Activated gamma-delta T cell (primary cell): ENCODE measurements at places on chromosomes 6 and 20.

DNA sequence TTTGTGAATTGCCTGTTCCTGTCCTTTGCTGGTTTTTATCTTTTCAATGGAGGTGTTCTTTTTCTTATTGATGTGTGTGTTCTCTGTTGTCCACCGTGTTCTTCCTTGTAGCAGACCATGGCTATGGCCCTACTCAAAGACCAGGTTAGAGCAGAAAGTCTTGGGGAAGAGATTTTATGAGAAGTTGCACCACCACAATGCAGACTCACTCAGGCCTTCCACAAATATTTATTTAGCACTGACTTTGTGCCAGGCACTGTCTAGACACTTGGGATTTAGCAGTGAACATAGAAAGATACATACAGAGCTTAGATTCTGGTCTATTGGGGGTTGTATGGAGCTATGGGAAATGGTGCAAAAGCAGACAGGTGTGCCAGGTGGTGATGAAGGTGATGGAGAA is 98.8 kb downstream of the DTD1 start:
- DNase-seq, result no peak

DNA sequence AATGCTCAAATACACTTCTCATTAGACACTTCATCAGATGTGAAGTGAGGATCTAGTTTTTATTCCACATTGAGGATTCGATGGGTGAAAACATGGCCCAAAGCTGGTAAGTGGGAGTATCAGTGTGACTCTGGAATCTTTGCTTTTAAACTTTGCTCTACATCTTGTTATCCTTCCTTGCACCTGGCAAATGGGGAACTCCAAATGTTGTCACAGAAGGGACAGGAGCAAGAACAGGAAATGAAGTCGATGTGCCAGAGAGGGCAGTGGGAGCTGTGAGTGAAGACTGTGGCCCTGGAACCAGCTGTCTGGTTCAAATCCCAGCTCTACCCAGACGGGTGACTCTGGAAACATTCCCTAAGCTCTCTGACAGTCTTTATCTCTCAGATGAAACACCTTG is 86.7 kb upstream of the AGPAT4 start:
- no peak for DNase-seq

DNA sequence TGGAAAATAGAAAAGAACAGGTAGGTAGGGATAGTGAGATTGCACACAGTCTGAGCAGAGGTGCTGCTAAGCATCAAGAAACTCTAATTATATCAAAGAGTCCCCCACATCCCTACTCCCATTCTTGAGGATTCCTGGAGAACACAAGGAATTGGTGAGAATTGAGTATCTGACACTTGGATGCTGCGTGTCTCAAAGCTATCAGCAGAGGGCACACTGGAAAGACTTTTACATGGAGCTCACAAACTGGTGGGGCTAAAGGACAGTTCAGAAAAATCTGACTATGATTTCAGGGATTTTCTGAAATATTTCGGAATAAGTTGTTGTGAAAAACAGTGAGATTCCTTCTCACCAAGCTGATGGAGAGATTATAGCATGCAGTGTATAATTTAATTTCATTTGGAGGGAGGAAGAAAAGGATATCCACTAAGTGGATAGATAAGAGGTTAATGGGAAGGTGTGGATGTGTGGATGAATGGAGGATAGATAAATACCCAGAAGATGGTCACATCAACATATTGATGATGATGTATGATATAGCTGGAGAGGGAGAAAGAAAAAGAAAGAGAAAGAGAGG is 215.4 kb upstream of the DEFB112 start:
- DNase-seq, result no peak

GRCh38 chr6:22095836-22096235 is 201.0 kb downstream of the PRL start:
- DNase-seq, result no peak

DNA sequence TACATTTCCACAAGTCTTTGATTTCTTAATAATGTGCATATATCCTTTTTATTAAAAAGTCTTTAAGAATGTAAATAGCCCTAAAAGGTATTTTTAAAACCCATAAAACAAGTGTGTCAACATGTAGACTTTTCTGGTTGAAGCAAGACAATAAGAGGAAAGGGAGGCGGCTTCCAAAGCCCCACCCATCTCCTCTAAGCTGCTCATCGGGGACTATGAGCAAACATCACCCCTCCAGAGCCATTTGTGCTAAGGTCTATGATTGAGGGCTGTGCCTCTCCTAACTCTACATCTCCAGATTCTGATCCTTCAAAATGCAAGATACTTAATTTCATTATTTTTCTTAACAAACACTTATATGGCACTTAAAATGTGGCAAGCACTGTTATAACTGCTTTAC is 2.5 kb upstream of the NAA20 start:
- DNase-seq, result no peak

GRCh38 chr6:119673741-119674140 is 324.2 kb upstream of the MAN1A1 start:
- DNase-seq, result no peak

- no peak for DNase-seq
Measured at GRCh38 chr20:35269055-35269781, 8.7 kb downstream of the MMP24OS start.

DNA sequence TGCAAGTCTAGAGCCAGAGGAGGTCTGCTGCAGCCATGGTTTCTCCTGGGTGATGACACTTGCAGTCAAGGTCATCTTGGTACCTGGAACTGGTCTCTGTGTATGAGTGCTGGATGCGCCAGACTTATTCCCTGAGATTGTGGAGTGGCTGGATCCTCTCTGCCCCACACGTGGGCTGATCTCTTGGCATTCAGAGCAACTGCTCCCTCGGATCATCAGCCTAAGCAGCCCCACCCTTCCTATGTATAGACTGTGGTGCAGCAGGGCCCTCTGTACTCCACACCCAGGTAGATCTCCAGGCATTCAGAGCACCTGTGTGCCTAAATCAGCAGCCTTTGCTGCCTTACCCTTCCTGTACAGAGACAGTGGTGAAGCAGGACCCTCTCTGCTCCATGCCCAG is 12.1 kb upstream of the CST4 start:
- no peak for DNase-seq

GRCh38 chr6:129792049-129792448 is 69.1 kb downstream of the TMEM244 start:
- DNase-seq, result no peak

DNA sequence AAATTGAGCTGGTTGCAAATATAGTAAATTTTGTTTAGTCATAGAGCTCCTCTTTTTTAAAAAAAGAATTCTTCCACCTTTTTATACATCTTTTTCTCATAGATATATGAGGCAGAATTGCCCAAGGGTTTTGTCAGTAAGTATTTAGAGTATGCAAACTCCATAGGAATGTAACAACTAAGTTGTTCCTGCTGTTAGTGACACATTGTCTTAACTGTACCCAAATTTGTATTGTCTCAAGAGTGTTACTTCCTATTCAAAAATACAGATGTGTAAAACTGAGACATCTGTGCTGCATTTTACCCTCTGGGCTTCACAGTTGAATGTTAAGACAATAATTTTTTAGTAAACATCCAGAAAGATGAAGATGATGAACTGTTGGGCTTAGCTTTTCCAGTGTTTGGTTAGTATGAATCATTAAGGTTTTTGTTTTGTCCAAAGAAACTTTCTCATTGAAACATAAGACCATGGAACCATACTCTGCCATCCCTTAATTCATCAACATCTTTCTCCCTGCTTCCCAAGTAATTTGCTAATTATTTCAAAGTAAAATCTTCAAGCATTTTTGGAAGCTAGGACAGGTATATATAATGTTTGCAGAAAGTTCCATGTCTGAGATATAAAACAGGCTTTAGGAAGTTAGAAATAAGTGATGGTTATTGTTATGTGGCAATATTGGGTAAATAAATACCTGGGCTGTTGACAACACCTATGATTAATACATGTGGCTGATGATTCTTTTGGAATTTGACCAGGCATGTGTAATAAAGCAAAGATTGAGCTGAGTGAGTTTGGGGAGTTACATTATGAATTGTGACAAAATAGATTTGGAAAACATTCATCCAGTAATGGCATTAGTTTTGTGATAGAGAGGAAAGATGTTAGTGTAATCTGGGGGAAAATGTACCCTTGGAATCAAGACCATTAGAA is 11.2 kb downstream of the OGFRL1 start:
- no peak for DNase-seq

DNA sequence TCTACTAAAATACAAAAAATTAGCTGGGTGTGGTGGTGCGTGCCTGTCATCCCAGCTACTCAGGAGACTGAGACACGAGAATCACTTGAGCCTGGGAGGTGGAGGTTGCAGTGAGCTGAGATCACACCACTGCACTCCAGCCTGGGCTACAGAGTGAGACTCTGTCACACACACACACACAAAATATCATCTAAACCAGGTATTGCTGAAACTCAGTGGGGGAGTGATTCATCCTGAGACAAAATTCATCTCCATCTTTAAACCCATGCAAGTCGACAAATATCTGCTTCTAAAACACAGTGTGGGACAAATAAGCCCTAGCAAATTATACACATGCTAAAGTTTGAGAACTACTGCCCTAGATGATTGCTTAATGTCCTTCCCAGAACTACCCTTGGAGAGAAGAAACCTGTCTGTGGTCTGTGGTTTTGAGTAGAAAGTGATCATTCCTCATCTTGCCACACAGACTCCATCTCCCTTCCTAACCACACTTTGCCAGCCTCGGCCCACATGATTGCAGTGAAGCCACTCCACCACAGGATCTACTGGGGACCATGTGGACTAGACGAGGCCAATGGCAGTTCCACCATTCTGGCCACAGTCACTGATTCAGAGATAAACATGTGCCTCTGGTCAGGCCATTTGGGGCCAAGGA is 130.3 kb downstream of the OPRM1 start:
- DNase-seq, result no peak

GRCh38 chr20:37231947-37232630 is 29.5 kb downstream of the GHRH start:
- no peak for DNase-seq

- no peak for DNase-seq
Measured at GRCh38 chr6:124955108-124955856, 7.0 kb upstream of the RNF217 start.

GRCh38 chr6:9408402-9409117 is 973.2 kb upstream of the SLC35B3 start:
- DNase-seq, result no peak

GRCh38 chr20:63833776-63834490 is 2.9 kb upstream of the ZBTB46 start:
- DNase-seq, result no peak

DNA sequence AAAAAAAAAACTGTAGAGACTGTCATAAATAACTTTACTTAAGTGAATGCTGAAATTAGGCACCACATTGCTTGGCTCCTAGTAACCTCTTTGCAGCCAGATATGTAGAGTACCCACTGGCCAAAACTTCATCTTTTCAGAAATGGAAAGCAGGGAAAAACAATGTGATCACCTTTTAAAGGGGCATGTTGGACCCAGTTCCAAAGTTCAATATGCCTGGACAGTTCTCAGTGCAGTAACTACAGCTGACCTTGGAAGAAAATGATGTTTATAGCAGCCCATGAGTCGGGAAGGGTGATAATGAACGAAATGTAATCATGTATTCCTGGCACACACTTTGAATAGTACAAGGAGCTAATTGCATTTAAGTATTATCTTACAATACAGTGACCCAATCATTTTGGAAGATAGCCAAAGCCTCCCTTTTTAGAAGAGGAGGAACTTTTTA is 93.6 kb upstream of the TAB2 start:
- no peak for DNase-seq

DNA sequence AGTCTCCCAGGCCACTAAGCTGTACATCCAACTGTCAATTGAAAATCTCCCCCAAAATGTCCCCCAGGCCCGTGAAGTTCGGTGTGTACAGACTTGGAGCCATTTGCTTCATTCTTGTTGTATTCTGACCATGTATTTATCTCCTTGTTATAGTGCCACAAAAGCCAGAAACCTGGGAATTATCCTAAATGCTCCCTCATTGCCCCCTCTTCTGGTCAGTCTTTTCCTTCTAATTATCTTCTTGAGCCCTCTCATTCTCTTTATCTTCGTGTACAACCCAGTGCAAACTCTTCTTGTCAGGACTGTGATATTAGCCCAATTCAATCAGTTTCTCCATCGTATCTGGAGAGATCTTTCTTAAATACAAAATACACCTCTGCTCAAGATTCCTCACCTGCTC is 64.7 kb downstream of the RFX6 start:
- DNase-seq, result no peak

DNA sequence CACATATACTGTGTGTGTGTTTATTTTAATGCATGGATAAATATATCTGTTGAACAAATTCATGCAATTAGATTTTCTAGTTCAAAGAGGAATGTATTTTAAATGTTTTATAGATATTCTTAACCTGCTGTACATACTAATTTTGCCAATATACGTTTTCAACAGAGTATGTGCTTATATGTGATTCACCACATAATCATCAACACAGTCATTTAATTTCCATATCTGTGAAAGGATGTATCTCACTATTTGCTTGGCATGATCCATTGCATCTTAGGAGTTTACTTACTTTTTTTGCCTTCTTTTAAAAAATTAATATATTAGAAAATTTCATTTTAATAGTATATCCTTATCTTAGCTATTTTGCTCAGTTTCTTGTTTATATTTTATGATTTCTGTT is 902.3 kb upstream of the CITED2 start:
- no peak for DNase-seq

GRCh38 chr6:143200167-143200770 is 139.6 kb downstream of the AIG1 start:
- DNase-seq, result no peak

GRCh38 chr6:108531332-108531731 is 29.4 kb upstream of the FOXO3 start:
- DNase-seq, result no peak

DNA sequence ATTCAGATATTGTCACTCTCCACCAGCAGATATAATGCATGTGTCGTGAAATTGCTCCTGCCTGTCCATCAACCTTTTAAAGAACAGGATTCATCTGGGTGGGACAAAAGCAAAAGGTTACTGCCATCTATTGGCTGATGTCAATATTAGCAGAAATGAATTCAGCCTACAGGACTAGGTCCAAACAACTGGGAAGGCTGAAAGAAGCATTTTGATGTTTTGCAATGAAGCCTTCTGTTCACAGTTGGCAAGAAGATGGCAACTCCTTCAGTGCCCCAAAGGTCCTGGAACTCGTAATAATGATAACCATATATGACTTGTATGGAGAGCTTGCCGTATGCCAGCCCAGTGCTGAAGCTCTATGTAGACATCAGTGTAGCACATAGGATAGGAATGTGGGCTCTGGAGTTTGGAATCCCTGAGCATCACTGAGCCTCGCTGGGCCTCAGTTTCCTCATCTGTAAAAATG is 7.5 kb downstream of the BCAS1 start:
- DNase-seq, result no peak

- DNase-seq, result no peak
Measured at GRCh38 chr20:51380401-51381385, 161.8 kb downstream of the NFATC2 start.

DNA sequence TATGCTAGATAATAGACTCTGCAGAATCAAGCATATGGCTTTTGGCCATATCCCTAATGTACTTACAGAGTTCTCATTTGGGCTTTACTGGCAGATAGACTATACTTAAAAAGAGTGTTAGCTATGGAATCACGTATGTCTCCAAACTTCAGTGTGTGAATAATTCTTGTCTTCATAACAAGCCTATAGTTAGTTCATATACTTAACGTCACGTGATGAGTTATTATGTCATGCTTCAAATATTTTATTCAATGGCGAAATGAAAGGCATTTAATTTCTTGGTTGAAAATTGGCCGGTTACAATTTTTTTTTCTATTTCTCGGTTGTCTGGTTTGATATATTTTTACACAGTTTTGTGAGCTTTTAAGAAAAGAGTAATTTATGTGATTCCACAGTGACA is 62.7 kb downstream of the MEI4 start:
- no peak for DNase-seq

GRCh38 chr20:46627234-46627633 is 24.0 kb downstream of the SLC13A3 start:
- DNase-seq, result no peak
